ENCODE measurements at places on chromosomes 1 and 21. TPM values are rescaled to one million over a fixed set of nuclear protein-coding genes. Genes with fewer than 3 reads are reported as not detected.

Gene COL9A2
- total RNA-seq = 4.5 TPM

Gene MORC3
- 18.7 TPM for total RNA-seq

Gene RPE65
- not detected for total RNA-seq

Gene CELA3A
- total RNA-seq = not detected

- no peak for DNase-seq
- no peak overlapping the region for H3K27ac ChIP-seq
Measured at GRCh38 chr1:51839094-51839493, 39.4 kb downstream of the NRDC start.

GRCh38 chr1:162193221-162193620 lies 123.7 kb downstream of the NOS1AP start:
- no peaks in the 10 kb centered on the region for H3K27me3 ChIP-seq
- peaks cover 13% of the 10 kb centered on the region for H3K4me1 ChIP-seq
- H3K4me3 ChIP-seq = no peak overlapping the region
- H3K36me3 ChIP-seq = no peaks in the 10 kb centered on the region
- DNase-seq = no peak

DNA sequence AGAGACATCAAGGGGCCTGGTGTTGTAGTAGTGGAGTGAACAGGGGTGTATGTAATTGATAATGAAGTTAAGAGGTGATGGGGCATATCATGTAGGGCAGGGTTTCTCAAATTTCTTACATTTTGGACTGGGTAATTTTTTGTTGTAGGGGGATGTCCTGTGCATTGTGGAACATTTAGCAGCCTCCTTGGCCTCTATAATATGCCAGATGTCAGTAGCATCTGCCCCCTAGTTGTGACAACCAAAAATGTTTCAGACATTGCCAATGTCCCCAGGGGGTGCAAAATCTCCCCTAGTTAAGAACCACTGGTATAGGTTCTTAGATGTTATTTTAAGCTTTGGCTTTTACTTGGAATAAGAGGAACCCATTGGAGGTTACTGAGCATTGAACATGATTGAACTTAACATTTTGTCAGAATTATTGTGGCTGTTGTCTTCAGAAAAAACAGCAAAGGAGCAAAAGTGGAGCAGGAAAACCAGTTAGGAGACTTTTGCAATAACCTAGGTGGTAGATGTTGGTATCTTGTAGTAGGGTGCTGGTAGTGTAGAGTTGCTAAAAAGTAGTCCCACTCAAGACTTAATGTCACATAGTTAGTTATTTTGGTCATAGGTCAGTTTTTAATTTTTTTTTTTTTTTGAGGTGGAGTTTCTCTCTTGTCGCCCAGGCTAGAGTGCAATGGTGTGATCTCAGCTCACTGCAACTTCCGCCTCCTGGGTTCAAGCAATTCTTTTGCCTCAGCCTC lies 6.2 kb downstream of the ZNF326 start:
- H3K4me1 ChIP-seq = no peaks in the 10 kb centered on the region
- H3K36me3 ChIP-seq = peaks cover 8% of the 10 kb centered on the region
- no peak overlapping the region for H3K27ac ChIP-seq
- H3K27me3 ChIP-seq = no peaks in the 10 kb centered on the region

- no peaks in the 10 kb centered on the region for H3K4me1 ChIP-seq
- H3K27me3 ChIP-seq = no peaks in the 10 kb centered on the region
- H3K36me3 ChIP-seq = no peaks in the 10 kb centered on the region
- no peak overlapping the region for H3K4me3 ChIP-seq
Measured at GRCh38 chr1:2431518-2431917, 19.2 kb upstream of the PEX10 start.

DNA sequence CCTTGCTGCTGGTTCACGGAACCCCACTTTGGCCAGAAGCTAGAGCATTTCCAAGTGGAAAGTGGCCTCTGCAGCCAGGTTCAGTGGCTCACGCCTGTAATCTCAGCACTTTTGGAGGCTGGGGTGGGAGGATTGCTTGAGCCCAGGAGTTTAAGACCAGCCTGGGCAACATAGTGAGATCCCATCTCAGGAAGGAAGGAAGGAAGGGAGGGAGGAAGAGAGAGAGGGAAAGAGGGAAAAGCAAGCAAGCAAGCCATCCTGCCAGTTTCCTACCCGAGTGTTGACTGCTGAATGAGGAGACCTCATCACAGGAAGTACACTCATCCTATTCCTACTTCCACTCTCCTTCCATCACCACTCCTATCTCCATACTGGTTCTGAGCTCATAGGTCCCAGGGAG lies 12.8 kb upstream of the KLF17 start:
- H3K4me1 ChIP-seq = no peaks in the 10 kb centered on the region
- no peaks in the 10 kb centered on the region for H3K27me3 ChIP-seq
- no peak overlapping the region for H3K27ac ChIP-seq
- DNase-seq = no peak
- no peaks in the 10 kb centered on the region for H3K36me3 ChIP-seq

DNA sequence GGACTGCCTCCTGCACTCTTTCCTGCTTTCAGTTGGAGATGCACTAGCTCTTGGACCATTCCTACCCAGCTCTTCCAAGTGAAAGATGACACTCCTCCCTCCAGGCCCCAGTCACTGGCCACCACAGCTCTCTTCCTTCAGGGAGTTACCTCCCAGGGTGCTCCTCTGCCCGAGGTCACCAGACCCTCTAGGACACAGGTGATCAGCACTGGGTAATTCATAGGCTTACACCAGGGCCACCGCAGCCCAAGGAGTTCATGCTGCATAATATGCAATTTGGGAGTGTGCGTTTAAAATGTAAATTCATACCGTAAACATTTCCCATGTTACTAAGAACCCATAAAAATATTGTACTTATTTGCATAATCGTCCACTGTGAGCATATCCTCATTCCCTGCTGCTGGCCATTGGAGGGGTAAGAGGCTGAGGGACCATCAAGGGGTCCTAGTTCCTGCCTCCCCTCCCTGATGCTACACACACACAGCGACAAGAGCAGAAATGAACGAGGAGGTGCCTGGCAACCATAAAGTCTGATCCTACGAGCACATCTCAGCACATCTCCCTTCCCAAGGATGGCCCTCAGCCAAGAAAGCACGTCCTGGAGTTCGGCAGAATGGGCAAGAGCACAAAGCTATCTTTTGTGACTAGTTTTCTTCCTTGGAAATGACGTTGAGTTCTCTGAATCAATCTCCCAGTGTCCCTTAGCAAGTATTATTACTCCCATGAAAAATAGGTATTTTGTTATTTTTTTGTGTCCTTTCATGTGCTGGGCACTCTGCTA lies 222.9 kb upstream of the RAB4A start:
- no peaks in the 10 kb centered on the region for H3K36me3 ChIP-seq
- no peak overlapping the region for H3K27ac ChIP-seq
- no peak for DNase-seq
- H3K27me3 ChIP-seq = no peaks in the 10 kb centered on the region

- H3K4me1 ChIP-seq = no peaks in the 10 kb centered on the region
- no peak overlapping the region for H3K4me3 ChIP-seq
- no peak for DNase-seq
- no peaks in the 10 kb centered on the region for H3K27me3 ChIP-seq
- H3K36me3 ChIP-seq = no peaks in the 10 kb centered on the region
Measured at GRCh38 chr1:65751961-65752360, 40.7 kb upstream of the PDE4B start.

DNA sequence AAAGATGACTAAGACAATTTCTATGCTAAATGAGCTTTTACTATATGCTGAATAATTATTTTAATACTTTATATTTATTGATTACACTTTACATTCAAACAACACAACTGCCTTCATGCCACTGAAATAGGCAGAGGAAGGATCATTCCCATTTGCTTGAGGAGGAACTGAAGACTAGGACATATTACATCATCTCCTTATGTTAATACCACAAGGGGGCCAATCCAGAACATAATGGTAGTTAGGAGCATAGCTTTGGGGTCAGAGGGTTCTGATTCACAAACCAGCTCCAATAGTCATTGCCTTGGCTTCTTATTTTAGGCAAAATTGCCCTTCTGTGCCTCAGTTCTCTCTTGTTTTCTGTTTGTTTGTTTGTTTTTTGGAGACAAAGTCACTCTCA lies 306.5 kb downstream of the KCNH1 start:
- H3K4me1 ChIP-seq = no peaks in the 10 kb centered on the region
- no peak for DNase-seq
- H3K27ac ChIP-seq = no peak overlapping the region
- H3K36me3 ChIP-seq = no peaks in the 10 kb centered on the region
- H3K27me3 ChIP-seq = no peaks in the 10 kb centered on the region

GRCh38 chr1:204502241-204502640 lies 7.6 kb upstream of the PIK3C2B start:
- no peak overlapping the region for H3K4me3 ChIP-seq
- DNase-seq = no peak
- H3K27ac ChIP-seq = no peak overlapping the region
- no peaks in the 10 kb centered on the region for H3K36me3 ChIP-seq

GRCh38 chr1:91885213-91885715 lies 687 bp downstream of the TGFBR3 start:
- no peak for DNase-seq
- H3K27me3 ChIP-seq = peaks cover 12% of the 10 kb centered on the region
- H3K27ac ChIP-seq = no peak overlapping the region
- H3K4me1 ChIP-seq = no peaks in the 10 kb centered on the region

- H3K27me3 ChIP-seq = no peaks in the 10 kb centered on the region
- DNase-seq = peak; percentile 42
- H3K4me3 ChIP-seq = no peak overlapping the region
- H3K27ac ChIP-seq = no peak overlapping the region
Measured at GRCh38 chr1:203082571-203083462, 3.0 kb downstream of the MYOG start.

DNA sequence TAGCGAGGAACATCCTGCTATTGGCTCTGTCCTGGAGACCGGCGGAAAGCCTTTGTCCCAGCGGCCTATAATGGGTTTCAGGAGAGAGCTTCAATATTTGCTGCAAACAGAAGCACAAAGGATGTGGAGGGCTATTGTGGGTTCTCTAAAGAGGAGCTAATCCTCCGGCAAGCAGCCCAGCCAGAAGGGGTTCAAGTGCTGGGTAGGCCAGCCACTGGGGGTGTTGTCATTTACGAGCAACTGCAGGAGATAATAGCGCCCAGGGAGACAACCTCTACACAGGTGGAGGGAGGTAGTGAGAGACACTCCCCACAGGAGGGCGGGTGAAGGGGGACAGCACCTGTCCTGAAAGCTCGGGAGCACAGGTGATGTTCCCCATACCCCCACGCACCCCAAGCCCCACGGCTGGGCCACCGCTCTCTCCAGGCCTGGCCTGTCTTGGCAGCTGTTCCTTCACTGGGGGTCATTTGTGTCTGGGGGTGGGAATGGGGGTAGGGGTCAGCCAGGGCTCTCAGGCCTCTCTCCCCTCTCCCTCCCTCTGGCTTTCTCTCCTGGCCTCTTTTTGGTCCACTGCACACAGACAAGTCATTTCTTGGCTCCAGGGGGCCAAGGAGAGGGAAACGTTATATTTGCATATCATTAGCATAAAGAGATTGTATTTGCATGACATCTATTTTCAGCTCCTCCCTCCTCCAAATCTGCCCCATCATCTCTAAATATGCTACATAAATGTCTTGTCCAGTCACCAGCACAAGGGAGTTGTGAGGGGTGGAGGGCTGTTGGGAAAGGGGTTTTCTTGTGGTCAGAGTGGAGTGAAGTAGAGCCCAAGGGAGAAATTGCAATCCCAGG lies 22.0 kb upstream of the SLC26A9 start:
- no peaks in the 10 kb centered on the region for H3K4me1 ChIP-seq
- H3K27me3 ChIP-seq = no peaks in the 10 kb centered on the region
- H3K27ac ChIP-seq = no peak overlapping the region
- H3K4me3 ChIP-seq = no peak overlapping the region
- DNase-seq = no peak

DNA sequence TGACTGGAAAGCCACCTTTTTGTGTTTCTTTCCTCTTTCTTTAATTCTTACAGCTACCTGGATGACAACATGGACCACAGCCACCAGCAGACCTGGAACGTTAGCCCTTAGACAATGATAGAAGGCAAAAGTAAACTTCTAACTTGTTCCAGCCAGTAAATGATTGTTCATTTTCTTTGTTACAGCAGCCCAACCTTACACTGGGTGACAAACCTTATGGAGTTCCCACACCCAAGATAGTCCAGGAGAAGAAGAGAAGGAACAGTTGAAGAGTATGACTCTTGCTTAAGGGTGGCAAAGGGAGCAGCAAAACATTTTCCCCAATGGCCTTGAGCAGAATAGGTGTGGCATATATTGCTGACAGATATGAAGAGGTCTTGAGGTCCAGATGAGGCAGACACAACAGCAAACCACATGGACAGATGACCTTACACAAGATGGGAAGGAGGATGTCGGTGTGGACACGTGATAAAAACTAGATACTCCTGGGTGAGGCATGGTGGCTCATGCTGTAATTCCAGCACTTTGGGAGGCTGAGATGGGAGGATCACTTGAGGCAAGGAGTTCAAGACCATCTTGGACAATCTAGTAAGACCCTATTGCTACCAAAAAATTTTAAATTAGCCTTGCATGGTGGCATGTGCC lies 11.8 kb upstream of the FAM76A start:
- H3K27ac ChIP-seq = no peak overlapping the region
- H3K4me3 ChIP-seq = no peak overlapping the region
- H3K27me3 ChIP-seq = no peaks in the 10 kb centered on the region
- no peaks in the 10 kb centered on the region for H3K4me1 ChIP-seq
- H3K36me3 ChIP-seq = no peaks in the 10 kb centered on the region
- DNase-seq = no peak

DNA sequence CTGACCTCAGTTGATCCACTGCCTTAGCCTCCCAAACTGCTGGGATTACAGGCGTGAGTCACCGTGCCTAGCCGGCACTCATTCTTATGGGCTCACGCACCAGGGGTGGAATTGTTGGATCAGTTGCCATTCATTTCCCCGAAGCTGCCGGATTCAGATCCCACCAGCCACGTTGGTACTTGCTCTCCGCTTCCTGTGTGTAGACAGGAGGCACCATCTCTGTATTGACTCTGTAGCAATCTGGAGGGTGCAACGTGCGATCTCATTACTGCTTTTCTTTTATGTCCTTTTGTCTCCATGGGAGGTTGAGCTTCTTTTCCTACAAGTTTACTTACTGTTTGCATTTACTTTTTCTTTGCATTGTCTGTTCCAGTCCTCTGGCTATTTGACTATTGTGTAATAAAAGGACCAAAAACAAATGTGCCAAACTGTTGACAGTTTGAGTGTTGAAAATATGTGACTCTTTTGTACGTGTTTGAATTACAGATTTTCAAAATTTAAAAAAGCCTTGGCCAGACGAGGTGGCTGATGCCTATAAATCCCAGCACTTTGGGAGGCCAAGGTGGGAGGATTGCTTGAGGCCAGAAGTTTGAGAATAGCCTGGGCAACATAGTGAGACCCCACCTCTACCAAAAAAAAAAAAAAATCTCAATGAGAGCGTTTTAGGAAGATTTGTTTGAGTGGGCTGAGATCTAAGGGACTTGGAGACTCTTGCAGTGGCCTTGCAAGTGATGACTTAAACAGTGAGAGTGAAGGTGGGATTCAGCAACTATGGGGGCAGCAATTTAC lies 39.1 kb downstream of the SPSB1 start:
- no peaks in the 10 kb centered on the region for H3K4me1 ChIP-seq
- H3K27me3 ChIP-seq = no peaks in the 10 kb centered on the region
- DNase-seq = no peak
- no peak overlapping the region for H3K4me3 ChIP-seq

GRCh38 chr1:54227091-54227602 lies 27.2 kb downstream of the MRPL37 start:
- DNase-seq = no peak
- H3K4me1 ChIP-seq = no peaks in the 10 kb centered on the region
- H3K4me3 ChIP-seq = no peak overlapping the region
- no peak overlapping the region for H3K27ac ChIP-seq
- H3K27me3 ChIP-seq = no peaks in the 10 kb centered on the region

Data from H9 (cell line).